Suppressor macrophage treated with lipopolysaccharide for 1 hour (primary cell): ENCODE measurements at places on chromosomes 4 and X.

DNA sequence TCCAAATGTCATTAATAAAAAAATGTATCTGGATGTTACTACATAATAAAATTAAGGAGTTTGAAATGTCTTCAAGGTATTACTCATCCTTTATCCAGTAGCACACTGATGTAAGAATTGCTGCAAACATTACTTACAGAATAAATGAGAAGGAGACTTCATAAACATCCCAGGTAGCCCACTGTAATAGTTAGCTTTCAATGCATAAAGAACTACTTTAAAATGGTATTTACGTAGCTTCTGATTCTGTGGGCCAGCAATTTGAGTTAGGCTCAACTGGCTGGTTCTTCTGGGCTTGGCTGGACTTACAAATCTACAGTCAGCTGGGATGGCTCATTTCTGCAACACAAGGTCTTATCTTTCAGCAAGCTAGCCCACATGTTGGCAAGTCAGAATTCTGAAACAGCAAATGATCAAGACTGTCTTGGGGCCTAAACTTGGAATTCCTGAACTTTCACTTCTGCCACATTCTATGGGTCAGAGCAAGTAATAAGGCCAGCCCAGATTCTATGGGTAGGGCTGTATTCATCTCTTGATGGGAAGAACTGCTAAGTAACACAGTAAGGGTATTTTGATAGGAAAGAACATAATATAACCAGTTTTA lies 522.5 kb downstream of the IQCM start:
- DNase-seq: no peak

GRCh38 chrX:80808881-80809411 lies 731 bp downstream of the BRWD3 start:
- peak; percentile 14 for DNase-seq

- DNase-seq: peak; percentile 66
Observed at GRCh38 chrX:134999469-134999868, 8.7 kb downstream of the SMIM10 start.

DNA sequence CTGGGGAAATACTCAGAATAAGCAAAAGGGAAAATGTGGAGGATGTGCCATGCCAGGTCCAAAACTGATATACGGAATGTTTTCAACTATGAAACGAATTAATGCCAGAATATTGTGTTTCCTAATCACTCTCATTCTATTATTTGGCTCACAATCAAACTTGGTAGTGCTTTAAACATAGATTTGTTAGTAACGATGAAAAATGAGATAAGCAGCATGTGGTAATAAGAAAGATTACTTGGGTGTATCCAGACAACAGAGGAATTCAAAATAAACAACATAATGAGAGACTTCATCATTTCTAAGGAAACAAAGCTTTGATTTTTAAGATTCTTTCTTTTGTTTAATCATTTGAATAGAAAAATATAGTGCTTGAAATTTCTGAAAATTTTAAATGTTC lies 237.3 kb downstream of the TACR3 start:
- no peak for DNase-seq

GRCh38 chr4:182901337-182901736 lies 15.8 kb downstream of the DCTD start:
- no peak for DNase-seq

- DNase-seq: no peak
Observed at GRCh38 chrX:16454926-16455325, 195.0 kb upstream of the S100G start.

GRCh38 chr4:153241970-153242838 lies 38.0 kb downstream of the TRIM2 start:
- no peak for DNase-seq

DNA sequence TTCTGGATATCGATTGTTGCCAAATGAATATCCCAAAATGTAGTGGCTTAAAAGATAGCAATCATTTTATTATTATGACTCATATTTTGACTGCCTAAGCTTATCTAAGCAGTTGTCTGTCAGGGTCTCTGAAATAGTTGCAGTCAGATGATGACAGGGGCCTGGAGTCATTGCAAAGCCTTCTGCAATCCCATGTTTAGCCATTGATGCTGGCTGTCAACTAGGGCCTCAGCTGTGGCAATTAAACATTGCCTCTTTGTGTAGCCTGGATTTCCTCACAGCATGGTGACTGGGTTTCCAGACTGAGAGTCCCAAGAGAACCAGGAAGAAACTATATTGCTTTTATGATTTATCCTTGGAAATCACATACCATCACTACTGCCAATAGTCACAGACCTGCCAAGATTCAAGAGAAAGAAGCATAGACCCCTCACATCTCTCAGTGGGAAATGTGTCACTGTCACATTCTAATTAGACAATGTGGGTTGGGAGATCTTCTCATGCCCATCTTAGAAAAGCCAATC lies 227.3 kb upstream of the NOCT start:
- DNase-seq: no peak

GRCh38 chrX:42948723-42949657 lies 171.0 kb upstream of the PPP1R2C start:
- DNase-seq: no peak

DNA sequence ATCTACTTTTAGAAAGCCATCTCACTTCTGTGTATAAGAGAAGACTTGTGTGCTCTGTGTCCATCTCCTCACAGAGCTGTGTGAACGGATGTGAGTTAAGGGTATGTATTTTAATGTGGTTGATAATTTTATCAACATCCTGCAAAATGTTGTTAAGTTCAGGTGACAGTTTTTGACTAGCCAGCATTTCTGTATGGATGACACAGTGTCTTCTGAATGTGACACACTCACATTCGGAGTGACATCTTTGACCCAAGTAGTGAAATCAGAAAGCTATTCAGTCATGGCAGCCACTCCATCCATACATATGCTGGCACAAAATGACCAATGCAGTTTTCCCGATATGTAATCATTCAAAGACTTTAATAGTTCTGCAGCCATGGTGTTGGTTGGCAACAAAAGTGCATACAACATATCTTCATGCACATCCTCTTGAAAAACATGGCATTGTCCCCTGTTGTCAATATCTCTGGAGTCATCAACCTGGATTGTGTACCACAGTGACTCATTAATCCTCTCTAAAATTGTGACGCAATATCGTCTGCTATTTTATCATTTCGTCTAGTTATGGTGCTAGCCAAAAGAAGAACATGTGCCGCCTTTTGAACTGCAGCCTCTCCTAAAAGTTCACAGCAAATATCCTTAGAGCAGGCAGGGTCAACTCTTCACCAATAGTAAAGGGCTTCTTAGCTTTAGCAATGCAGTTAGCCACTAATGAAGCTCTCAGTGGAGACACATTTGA lies 6.8 kb upstream of the FGF2 start:
- no peak for DNase-seq

DNA sequence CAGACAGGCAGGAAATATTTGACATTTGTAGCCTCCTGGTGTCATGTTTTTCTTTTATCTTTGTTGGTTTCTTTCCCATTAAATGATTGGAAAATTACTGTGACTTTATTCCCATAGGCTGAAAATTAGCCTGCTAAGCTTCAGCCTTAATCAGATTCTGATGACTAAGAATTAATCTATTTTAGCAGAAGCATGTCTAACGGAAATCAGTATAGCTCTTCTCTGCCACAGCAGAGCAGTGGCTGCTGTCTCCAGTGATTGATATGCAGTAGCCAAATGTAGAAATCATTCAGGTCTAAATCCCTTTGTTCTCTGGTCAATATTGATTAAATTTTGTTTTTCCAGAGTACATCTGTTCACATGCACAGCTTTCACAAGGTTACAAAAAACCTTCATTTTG lies 199.3 kb downstream of the GC start:
- no peak for DNase-seq

- no peak for DNase-seq
Observed at GRCh38 chr4:3179126-3179706, 69.7 kb upstream of the MSANTD1 start.

DNA sequence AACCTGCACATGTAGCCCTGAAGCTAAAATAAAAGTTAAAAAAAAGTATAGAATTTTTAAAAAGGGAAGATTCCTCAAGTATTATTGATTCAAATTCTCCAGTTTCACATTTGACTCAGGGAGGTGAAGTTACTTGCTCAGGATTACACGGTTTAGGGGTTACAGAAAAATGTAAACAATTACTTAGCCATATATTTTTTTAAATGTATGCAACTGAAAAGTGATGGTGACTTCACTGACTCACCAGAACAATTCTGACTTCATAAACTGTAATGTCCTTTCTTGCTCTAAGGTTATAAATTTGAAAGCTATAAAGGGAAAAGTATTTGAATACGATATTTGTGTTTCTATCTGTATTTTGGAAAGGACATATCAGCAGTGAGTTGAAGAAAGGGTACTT lies 371.2 kb downstream of the SPRY1 start:
- DNase-seq: no peak

DNA sequence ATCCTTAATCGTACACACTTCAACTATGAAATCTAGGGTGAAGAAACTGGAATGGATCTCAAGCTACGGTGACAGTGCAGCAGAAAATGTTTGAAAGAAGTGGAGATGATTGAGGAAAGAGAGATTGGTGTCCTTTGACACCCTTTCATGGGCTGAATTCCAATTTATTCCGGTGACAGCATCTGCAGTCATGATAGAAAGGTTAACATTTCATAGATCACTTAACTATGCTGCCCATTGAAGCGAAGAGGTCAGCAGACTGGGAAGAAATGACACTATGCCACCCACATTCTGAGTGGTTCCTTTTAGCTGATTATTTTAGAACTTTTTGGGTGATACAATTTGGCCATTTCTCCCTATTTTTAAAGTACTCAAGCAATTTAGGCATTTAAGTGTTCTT lies 82.3 kb downstream of the DNAAF6 start:
- DNase-seq: no peak

GRCh38 chr4:168883513-168883912 lies 126.5 kb downstream of the CBR4 start:
- no peak for DNase-seq

GRCh38 chr4:28481565-28481964 lies 1620.9 kb downstream of the STIM2 start:
- DNase-seq: no peak

DNA sequence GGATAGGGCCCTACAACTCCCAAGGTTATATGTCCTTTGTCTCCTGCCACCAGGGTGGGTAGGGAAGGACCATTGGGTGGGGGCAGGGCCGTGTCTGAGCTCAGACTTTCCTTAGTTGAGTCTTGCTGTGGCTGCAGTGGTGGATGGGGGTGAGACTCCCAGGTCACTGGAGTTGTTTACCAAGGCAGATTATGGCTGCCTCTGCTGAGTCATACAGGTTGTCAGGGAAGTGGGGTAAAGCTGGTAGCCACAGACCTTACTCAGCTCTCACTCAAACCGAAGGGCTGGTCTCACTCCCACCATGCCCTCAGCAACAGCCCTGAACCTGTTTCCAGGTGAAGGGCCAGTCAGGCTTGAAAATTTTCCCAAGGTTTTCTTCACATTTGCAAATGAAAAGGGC lies 58.8 kb upstream of the FAAH2 start:
- no peak for DNase-seq

DNA sequence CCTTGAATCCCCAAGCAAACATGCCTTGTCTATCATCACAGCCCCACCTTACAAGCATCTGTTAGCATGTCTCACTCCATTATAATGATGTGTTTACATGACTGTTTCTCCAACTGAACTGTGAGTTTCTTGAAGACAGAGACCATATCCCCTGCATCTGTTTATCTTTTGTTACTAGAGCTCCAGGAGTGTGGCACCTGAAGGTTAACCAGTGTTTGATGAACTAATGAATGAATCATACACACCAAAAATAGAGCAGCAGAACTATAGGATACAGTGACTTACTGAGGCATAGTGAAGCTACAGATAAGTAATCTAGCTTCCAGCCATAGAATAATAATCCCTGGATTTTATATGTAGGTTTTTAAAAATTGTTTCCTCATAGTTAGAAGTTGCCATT lies 331.0 kb downstream of the PCDH7 start:
- no peak for DNase-seq

GRCh38 chrX:74578137-74578536 lies 36.3 kb downstream of the RLIM start:
- no peak for DNase-seq

- DNase-seq: peak; percentile 20
Observed at GRCh38 chr4:128847082-128847724, 37.7 kb downstream of the JADE1 start.

GRCh38 chr4:147345662-147346061 lies 135.2 kb upstream of the EDNRA start:
- no peak for DNase-seq

DNA sequence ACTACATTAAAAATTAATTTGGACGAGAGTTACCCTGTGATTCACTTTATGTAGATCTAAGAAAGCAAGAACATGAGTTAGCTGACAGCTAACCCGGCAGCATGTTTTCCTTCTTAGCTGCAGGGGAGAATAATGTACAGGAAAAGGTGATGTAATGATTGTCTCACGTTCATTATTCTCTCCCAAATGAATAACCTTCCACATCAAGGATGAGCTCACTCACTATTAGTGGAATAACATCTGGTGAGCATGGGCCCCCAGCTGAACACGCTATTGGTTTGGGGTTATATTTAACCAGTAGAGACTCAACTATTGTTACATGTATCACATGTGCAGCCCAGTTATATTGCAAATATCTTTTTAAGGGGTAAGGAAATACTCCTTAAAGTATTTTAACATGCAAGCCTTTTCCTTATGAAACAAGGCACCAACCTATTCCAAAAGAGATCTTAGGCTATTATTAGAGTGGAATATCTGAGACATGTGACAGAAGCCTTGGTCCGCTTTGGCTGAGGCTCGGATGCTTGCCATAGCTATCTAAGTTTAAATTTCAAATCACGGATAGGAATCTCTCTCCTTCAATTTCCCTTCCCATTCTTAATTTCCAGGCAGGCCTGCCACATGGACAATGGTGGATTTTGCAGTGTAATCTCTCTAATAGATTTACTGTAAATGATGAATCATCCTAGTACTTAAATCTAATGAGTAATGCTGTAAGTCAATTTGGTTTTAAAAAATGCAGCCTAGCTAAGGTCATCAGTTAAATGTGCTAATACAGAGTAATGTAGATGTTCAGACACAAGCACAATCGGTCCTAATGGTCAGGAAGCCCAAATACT lies 99.0 kb upstream of the OTUD4 start:
- DNase-seq: no peak

DNA sequence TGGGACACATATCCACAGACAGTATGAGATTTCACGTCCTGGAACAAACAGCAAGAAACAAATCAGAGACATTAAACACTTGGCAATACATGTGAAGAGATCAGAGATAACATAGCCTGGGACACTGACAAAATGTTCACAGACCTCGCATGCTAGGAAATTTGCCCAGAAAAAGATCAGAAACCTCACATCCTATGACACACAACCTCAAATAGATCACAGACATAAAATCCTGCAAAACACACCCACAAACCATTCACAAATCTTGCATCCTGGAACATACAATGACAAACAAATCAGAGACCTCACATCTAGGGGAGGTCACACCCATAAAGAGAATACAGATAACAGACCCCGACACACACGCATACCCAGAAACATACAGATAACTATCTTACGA lies 18.0 kb downstream of the SUV39H1 start:
- no peak for DNase-seq

DNA sequence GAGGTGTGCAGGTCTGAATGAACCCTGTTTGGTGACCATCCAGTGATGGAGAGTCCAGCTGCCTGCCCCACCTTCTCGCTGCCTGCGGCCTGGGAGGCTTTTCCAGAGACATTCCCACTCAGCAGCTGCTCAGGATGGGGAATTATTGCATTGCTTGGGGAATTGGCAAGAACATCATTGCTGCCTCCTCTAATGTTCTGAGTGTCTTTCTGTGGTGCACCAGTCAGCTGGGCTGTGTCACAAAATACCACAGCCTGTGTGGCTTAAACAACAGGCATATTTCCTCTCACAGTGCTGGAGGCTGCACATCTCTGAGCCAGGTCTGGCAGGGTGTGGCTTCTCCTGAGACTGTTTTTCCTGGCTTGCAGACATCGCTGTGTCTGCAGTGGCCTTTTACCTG lies 86.8 kb upstream of the AFAP1 start:
- no peak for DNase-seq

- DNase-seq: no peak
Observed at GRCh38 chr4:69321153-69321729, 41.0 kb downstream of the UGT2B28 start.
